Activated T-helper 17 cell treated with anti-CD3 and anti-CD28 coated beads, Interleukin-2, amount 50 U/mL, for 72 hours (primary cell): ENCODE measurements at places on chromosomes 5 and 9.

DNA sequence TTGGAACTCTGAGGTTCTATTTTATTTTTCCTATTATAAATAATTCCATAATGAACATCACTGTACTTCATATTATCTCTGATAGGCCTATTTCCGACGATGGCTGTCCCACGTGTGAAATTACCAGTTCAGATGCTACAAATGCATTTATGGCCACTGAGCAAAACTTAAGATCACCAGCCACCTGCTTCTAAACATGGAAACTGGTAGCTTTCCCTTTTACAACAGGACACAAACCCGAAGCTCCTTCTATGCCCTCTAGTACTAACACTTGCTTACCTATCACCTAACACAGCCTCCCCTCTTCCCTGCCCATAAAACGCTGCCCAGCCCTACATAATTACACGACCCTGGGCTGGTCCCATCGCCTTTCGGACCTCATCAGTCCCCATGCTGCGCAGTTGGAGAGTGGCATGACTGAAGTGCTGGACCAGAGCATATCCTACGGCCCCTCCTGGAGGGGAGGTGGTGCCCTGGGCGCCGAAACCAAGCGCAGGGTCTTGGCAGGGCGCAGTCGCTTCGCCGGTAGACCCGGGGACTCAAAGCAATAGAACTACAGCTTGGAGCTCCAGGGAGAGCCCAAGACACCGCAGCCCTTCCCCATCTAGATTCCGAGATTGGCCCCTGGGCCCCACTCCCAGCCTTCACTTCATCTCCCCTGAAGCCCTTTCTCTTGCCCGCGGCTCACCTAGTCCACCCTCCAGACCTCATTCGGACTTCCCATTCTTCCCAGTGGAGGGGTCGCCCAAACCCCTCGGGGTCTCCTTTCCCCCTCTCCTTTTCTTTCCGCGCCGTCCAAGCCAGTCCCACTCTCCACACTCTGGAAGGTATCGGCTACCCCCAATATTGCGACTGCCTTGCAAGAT, 1.0 kb upstream of the SAP30L start:
- no peak for ATAC-seq

- ATAC-seq: no peak
These were observed 26.7 kb upstream of the CAMK4 start for GRCh38 chr5:111197523-111197922.

DNA sequence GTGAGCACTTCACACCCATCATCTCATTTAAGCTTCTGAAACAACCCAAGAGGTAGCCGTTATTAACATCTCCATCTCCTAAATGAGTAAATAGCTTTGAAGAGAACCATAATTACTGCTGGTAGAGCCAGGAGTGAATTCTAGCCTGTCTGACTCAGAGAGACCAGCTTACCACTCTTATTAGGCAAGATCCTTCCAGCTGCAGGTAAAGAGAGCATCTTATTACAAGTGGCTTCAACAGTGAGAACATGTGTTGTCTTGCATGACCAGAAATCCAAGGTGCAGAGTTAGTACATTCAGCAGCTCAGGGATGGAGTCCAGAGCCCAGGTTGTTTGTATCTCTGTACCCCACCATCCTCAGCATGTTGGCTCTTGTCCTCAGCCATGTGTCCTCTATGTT, 10.9 kb upstream of the AFAP1L1 start:
- no peak for ATAC-seq

DNA sequence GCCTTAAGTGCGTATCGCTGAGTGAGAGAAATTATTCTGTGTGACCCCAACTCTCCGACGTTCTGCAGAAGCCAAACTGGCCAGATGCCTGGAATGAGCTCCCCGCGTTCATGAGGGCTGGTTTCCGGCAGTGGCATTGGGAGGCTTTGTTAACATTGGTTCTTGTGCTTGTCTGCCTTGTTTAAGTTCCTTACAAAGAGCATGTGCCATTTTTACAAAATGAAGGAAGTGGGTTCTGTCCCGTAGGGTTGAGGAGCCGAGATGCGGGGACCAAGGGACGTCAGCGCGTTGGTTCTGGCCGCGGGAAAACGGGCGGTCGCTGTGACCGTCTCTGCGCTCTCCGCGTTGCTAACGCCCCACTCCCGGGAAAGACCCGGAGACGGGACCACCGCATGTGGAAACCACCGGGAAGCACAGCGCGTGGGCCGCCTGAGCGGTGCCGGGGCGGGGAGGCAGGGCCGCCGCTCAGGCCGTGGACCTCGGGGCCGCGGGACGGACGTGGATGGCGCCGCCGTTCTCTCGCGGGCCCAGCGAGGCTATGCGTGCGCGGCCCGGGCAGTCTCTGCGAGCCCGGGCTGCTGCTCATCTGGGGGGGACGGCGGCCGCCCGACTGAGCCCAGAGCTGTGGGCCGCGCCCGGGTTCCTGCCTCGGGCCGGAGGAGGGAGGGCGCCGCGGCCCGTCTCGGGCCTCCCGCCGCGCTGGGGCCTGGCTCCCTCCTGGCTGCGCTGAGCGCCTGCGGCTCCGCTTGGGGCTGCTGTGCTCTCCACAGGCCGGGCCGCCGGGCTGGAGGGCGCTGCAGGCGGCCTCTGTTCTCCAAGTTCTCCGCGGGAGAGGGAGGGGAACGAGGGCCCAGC, 13.4 kb downstream of the RABL6 start:
- ATAC-seq: no peak
